ENCODE measurements at places on chromosomes 7 and 10. TPM values are rescaled to one million over a fixed set of nuclear protein-coding genes. Genes with fewer than 3 reads are reported as not detected.

- no peak overlapping the region for H3K27ac ChIP-seq
- DNase-seq = no peak
- H3K36me3 ChIP-seq = no peaks in the 10 kb centered on the region
- no peaks in the 10 kb centered on the region for H3K27me3 ChIP-seq
- no peaks in the 10 kb centered on the region for H3K4me1 ChIP-seq
These were observed 166.3 kb downstream of the ZNF438 start for GRCh38 chr10:30865141-30865926.

GRCh38 chr10:45354261-45354660 lies 19.8 kb upstream of the ALOX5 start:
- H3K36me3 ChIP-seq = no peaks in the 10 kb centered on the region
- H3K27me3 ChIP-seq = peaks cover 6% of the 10 kb centered on the region
- H3K4me3 ChIP-seq = no peak overlapping the region
- peaks cover 20% of the 10 kb centered on the region for H3K4me1 ChIP-seq

GRCh38 chr7:47807756-47808155 lies 140.5 kb downstream of the PKD1L1 start:
- H3K4me1 ChIP-seq = no peaks in the 10 kb centered on the region
- no peak overlapping the region for H3K4me3 ChIP-seq
- no peak overlapping the region for H3K27ac ChIP-seq

Gene GIMAP8
- total RNA-seq = 7.7 TPM

Gene CRYGN
- not detected for total RNA-seq

Measured in activated CD4-positive, alpha-beta T cell treated with anti-CD3 and anti-CD28 coated beads for 36 hours (primary cell).